Stimulated activated CD4-positive, alpha-beta T cell treated with anti-CD3 and anti-CD28 coated beads, TNF-alpha, amount 100 ng/mL, for 4 hours (primary cell): ENCODE measurements at places on chromosomes 11 and 22.

- peak; percentile 55 for DNase-seq
Measured at GRCh38 chr11:48001438-48002021, 21.2 kb downstream of the PTPRJ start.

GRCh38 chr11:127023991-127024390 lies 23.4 kb upstream of the KIRREL3 start:
- no peak for DNase-seq

DNA sequence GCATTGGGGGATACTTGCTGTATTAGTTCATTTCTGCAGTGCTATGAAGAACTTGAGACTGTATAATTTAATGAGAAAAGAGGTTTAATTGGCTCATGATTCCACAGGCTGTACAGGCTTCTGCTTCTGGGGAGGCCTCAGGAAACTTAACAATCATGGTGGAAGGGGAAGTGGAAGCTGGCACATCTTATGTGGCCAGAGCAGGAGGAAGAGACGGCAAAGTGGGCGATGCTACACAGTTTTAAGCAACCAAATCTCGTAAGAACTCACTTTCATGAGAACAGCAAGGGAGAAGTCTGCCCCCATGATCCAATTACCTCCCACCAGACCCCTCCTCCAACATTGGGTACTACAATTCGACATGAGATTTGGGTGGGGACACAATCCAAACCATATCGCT lies 55.1 kb downstream of the TMPRSS5 start:
- no peak for DNase-seq

- DNase-seq, result peak; percentile 49
Measured at GRCh38 chr11:70364745-70365543, 33.4 kb upstream of the CTTN start.

- peak; percentile 68 for DNase-seq
Measured at GRCh38 chr22:45240810-45241631, at the start of gene KIAA0930. KIAA0930 (minus strand) TSS chr22:45240894; CDS start chr22:45240703, 191 bp downstream.

- no peak for DNase-seq
Measured at GRCh38 chr22:21876486-21877176, 9.2 kb upstream of the MAPK1 start.

GRCh38 chr11:20027556-20028013 lies 132.7 kb downstream of the DBX1 start:
- DNase-seq, result no peak

- DNase-seq, result no peak
Measured at GRCh38 chr11:77789061-77789730, 31.3 kb downstream of the RSF1 start.

GRCh38 chr22:46083383-46084350 lies 66.7 kb upstream of the PPARA start:
- DNase-seq, result no peak

GRCh38 chr22:44259366-44260215 lies 53.2 kb downstream of the SHISAL1 start:
- DNase-seq, result no peak
